ENCODE measurements at places on chromosomes 16 and 17.

DNA sequence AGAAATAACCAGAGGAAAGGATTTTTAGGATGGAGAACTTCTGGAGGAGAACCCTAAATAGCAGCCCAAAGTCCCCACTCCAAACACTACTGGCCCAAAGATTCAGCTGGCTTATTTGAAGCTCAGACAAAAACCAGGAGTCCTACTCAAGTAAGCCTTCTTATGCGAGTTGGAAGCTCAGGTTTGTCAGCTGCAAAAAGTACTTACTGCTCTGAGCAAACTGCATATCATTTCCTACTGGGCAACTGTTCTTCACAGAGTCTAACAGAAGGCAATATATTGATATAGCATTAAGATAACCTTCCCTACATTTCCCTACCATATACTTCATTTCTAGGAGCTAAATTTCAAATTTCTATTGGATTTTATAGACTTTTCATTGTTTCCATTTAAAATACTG, 76.1 kb upstream of the CORO6 start:
- no peak for DNase-seq

GRCh38 chr16:1152651-1153259, at the start of gene CACNA1H:
Gene CACNA1H, plus strand, starts transcription at chr16:1153106. Its CDS starts 632 bp downstream, at chr16:1153738.
- no peak for DNase-seq

GRCh38 chr17:58231641-58232040, 6.7 kb upstream of the LPO start:
- no peak for DNase-seq

GRCh38 chr17:17778308-17779014, 58.3 kb downstream of the SREBF1 start:
- no peak for DNase-seq

- no peak for DNase-seq
Observed at GRCh38 chr17:80625627-80626026, 81.0 kb downstream of the RPTOR start.

GRCh38 chr17:55354941-55355340, 66.7 kb downstream of the MMD start:
- DNase-seq, result peak; percentile 79

DNA sequence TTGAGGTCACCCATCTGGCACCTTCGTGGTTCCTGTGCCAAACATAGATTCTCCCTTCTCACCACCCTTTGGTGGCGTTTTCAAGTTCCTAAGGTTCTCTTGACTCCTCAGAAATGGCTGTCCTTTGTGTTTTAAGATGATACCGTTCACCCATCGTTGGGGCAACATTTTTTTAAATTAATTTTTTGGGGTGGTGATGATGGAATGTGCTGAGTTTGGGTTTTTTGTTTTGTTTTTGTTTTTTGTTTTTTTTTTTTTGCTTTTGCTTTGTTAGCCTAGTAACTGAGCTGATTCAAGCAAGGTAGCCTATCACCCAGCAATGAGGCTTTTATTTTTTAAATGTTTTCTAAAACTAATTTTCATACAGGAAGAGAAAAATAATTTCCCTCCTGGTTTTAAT, 2.6 kb downstream of the CHST4 start:
- DNase-seq, result no peak

Measured in NCI-H524 treated with DMSO at 0.1 percent for 48 hours (cell line).